ENCODE measurements at places on chromosomes 13 and 19.

DNA sequence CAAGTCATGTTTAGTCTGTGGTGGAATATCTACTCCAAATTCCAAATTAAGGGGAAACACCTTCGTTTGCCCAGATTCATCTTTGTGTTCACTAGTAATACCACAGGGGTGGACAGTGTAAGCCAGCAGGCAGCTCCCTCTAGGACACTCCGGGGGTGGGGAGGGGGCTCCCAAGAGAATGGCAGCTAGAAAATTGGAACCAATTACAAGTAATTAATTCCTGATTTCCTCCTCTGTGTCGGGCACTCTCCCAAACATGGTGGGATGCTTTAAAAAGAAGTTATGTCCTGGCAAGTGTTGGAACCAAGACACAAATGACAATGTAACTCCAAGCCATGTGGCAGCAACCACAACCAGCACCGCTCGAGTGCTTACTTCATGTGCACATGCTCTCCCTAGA is 5.9 kb downstream of the COL4A1 start:
- no peak for DNase-seq

DNA sequence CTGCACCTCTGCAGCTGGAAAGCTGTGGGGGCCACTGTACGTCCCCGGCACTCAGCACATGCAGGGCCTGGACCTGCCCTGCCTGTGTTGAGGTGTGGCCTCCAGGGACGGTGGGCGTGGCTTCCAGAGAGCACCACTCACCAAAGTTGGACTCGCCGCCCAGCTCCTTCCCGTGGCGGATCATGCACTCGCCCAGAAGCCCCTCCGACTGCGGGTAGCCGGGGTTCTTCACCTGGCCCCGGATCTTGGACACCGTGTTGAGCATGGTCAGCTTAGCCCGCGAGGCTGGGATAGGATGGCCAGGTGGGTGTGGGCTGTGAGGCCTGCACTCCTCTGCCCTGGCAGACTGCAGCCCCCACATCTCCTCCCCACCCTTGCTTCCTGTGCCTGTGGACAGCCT is 22.0 kb downstream of the MPND start:
- no peak for DNase-seq

DNA sequence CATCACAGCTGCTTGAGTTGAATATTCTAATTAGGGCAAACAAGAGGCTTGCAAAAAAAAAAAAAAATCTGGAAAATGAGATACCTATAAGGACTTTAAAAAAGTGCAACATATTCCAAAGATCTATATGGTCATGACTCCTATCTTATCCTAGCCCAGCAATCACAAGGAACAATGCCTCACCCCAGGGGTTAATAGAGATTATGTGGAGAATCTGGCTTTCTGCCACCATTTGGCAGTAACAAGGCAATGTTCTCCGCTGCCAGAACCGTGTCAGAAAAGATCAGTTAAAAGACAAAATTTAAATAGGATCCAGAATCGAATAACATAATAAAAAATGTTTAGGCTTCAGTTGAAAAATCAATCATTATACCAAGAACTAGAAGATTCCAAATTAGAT is 1643.2 kb upstream of the PRR20A start:
- no peak for DNase-seq

GRCh38 chr13:73610799-73611592 is 523.2 kb downstream of the KLF12 start:
- no peak for DNase-seq

- DNase-seq: no peak
These were observed 447 bp downstream of the RBM42 start for GRCh38 chr19:35629332-35629633.

- peak; percentile 4 for DNase-seq
These were observed 3.1 kb downstream of the AKAP11 start for GRCh38 chr13:42275098-42275471.

DNA sequence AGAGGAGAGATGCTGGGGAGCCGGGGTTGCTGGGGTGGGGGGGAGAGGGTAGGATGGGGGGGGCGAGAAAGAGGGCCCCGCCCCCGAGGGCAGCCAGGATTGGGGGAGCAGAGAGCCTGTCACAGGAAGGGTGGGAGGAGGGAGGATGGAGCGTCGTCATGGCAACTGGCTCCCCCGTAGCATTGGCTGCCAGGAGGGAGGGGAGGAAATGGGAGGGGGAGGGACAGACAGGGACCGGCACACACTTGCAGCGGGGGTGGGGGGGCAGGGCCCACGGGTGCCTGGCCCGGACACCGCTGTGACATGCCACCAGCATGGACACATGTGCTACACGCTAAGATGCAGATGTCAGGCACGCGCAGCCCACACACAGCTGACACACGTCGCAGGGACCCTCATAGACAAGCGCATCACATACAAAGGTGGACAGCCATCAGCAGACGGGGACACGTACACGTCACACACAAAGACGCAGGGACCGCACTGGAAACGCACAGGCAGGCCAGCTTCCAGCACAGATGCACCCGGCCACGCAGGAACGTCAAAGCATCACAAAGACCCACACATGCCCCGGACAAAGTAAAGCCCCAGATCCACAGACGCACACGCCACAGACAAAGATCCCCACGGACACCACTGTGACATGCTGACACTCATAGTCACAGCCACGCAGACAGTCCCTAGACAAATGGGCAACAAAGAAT is at the start of gene LMTK3:
LMTK3 (minus strand) TSS at position 36 of the 704 bp plus-strand sequence. CDS start 259 bp downstream, outside the sequence.
- peak; percentile 90 for DNase-seq

DNA sequence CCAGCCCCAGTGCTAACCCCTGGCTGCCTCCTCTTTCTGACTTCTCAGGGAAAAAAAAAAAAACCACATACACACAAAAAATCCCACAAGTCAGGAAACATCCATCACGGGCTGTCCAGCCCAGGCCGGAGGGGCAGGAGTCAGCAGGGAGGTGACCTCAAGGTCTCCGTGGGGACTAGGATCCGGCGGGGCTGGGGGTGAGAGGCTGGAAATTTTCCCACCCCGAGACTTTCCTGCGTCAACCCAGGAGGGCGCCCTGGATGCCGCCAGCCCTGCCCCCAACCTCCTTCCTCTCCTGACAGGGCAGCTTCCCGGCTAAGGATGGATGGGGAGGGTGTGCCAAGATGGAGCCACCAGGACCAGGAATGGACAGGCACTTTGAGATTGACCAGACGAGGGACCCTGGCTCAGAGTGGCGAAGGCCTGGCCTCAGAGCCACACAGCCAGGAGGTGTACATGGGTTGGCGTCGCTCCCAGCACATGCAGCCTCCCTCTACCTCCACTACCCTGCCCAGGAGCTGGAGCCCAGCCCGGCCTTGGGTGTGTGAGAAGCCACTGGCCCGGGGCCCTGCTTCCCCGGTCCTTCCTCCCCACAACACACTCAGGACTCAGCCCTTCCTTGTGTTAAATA is 33.3 kb downstream of the BLOC1S3 start:
- DNase-seq: no peak

- no peak for DNase-seq
These were observed at the start of gene KLK8 for GRCh38 chr19:51001515-51001914. KLK8 (minus strand) TSS chr19:51001604; CDS start chr19:51001167, 437 bp downstream.

DNA sequence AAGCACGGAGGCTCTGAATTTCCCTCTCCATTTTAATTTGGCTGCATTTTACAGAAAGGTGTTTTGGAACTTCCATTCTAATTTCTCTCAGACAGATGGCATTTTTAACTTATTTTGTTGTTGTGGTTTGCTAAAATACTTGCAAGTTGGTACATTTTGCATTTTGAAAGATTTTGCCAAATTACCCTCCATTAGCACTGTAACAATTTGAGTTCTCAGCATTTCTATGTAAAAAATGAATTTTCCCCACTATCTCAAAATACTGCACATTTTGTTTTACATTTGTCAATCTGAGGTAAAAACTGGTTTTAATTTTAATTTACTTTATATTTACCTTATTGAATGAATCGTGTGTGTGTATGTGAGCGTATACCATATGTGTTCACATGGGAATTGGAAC is 7.0 kb upstream of the HNRNPL start:
- DNase-seq: no peak

DNA sequence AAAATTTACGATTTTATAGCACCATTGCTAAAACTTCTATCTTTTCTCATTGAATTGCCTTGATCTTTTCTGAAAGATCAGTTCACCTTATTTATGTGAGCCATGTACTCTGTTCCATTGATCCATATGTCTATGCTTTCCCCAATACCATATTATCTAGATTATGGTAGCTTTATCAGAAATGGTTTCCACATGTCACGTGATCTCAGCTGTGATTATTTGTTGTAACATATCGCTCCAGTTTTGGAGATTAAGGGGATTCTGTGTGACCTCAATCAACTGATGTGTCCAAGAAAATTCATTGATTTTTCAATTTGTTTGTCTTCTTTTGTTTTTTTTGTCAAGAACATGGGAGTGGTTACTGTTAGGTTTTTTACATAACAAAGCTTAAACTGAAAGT is 1114.5 kb upstream of the ATXN8OS start:
- DNase-seq: no peak

DNA sequence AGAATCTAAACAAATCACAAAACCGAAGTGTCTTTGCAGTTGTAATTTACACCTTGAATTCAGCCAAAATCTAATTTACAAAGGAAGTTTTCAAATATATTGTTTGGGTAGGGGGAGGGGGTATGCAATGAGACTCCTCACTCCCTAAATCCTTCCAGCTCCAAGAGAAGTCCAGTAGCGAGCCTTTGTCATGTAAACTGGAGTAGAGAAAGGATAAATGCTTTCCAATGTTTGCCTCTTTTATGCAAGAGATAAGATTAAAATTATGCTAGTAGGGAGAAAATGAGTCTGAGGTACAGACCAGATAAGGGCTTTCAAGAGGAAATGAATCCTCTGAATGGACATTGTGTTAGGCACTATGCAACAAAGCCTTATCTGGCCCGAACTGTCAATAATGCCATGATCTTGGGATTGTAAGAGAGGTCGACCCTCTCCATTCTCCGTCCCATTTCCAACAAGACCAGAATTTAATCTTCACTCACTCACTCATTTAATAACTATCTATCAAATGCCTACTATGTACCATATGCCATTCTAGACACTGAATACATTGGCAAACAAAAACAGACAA is 199.2 kb downstream of the LACC1 start:
- DNase-seq: no peak

DNA sequence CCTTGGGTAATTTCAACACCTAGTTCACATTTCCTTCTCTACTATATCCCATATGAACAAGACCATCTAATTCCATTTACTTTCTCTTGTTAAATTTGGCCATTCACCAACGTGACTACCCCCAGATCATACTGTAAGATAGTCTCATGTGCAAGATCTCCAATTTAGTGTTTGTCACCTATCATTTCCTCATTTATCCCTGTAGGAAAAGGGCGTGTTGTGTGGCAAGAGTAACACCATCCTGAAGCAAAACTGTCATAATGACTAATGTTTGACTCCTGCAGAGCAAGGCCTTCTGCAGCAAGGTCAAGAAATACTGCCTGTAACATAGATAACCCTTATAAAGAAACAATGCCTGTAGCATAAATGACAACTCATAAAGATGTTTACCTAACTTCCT is 51.3 kb downstream of the SUCLA2 start:
- DNase-seq: no peak

DNA sequence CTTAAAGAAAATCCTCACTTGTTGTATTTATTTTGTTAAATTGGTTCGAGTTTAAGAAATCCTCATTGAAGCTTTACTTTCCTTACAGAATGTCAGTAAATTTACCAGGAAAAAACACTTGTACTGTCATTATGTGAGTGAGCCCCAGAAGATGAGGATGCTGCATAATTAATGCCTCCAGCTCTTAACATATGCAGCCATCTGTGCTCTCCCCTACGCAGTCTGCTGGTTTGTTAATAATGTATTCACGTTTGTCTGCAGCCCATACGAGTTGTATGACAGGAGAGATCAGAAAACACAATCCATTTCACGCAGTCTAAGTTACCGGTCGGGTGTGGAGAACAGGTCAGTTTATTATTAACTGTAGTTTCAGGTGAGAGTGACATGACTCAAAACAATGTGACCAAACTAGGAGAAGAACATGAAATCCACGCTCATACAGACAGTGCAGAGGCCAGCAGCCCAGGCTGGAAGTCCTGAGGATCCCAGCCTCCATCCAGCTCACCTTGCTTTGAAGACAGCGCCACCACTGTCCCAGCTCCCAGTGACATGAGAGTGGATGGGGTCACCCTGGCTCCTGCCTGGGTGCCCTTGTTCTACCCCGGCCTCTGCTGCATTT is 19.8 kb upstream of the ATP11A start:
- no peak for DNase-seq

- peak; percentile 52 for DNase-seq
These were observed 9.2 kb downstream of the NOSIP start for GRCh38 chr19:49570997-49571676.

GRCh38 chr13:27375686-27376326 is 48.6 kb upstream of the GTF3A start:
- DNase-seq: peak; percentile 49

DNA sequence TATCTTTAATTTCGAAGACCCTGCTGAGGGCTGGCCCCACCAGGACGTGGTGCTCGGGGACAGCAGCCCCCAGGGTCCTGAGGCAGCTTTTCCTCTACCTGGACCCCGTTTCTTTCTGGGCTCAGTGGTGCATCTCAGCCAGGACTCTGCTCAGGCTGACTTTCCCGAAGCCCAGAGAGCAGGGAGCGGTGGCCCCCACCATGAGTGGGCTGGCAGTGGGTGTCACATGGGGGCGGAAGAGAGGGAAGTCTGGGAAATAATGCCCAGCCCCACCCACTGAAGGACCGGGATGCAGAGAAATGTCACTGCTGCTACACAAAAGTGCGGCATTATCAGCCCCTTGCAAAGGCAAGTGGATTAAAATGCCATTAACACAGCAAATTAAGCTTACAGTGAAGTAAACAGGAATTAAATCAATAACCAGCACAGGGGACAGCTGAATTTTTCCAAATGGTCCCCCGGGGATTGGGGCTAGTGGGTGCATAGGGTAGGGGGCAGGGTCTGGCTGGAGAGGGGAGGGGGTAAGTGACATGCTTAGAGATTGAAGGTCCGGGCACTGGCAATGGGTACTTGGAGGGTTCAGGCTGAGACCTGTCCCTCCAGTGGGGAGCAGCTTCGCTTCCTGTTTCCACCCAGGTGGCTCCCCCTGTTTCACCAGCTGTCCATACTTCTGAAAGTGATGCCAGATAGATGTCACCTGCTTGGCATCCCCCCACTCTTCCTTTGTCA is 177.3 kb downstream of the URI1 start:
- DNase-seq: no peak

DNA sequence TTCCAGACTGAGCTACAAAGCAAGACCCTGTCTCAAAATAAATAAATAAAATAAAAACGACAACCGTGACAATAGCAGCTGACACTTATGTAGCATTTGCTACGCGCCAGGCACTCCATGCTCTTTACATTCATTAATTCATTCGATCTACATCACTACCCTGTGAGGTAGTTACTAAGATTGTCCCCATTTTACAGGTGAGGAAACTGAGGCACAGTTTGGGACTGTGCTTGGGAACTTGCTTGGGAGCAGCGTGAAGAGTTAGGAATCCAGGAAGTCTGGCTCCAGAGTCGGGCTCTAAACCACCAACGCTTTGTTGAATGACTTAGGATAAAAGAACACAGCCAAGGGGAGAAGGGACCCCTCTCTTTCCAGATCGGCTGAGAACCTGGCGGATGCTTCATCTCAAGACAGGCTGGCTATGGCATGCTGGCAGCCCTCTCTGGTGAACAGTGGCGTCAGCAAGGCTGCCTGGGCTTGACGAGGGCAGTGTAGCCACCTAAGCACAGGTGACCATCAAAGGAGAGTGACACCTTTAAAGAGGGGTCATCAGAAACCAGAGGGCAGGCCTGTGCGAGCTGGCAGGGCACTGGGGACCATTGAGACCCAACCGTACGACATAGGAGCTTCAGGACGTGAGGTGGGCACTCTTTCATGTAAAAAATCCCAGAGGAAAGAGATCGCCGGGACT is 591 bp downstream of the DOHH start:
- DNase-seq: no peak

- no peak for DNase-seq
These were observed 76.3 kb upstream of the TRPC4 start for GRCh38 chr13:37945651-37946575.

GRCh38 chr13:113836768-113837559 is 26.9 kb downstream of the GAS6 start:
- no peak for DNase-seq

Measured in CD4-positive, alpha-beta T cell treated with Interleukin-1 beta for 1 hour (primary cell).